ENCODE measurements at places on chromosomes 12 and 14.

- DNase-seq: no peak
These were observed 30.3 kb downstream of the CORO1C start for GRCh38 chr12:108700833-108701541.

GRCh38 chr12:46456356-46457334, 84.1 kb upstream of the SLC38A2 start:
- DNase-seq: no peak

- no peak for DNase-seq
These were observed 125.1 kb upstream of the GARIN6 start for GRCh38 chr12:99522456-99522855.

DNA sequence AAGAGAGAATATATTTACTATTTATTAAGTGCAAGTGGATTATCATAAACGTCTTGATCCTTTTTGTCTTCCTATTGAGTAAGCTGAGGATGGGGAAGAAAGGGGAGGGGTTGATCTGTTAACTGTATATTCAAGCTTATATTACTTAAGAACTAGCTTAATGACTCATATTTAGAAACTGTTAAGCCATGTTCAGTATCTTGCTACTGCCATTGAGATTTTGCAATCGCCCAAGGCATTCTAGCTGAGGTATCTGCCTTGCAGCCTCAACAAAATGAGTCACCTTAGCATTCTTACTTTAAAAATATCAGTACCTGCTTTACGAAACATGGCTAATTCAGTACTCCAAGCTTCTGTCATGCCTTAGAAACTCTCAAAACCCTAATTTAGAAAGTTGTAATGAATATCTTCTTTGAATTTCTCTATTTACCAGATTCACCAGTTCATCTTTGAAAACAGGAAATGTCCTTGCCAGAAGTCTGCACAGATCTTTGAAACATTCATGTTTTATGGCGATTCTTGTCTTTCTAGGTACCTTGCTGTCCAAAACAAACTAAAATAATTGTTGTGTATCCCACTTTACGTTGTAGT, 76.1 kb downstream of the ALG10B start:
- DNase-seq: no peak

DNA sequence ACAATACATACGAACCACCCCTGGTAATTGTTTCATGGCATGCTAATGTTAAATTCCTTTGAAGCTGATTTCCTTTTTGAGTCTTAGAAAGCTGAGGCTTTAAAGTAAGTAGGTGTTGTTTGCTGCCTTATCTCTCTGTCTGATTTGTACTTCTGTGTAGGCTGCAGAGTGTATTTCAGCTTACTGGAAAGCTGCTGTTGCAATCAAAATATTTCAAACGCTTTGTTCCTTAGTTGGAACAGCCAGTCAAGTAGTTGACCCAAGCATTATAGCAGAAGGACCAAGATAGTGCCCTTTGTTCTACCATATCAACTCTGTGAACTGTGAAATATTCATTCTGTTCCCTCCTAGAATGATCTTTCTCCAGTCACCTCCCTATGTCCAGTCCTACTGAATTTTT, 3.1 kb downstream of the PKP2 start:
- DNase-seq: no peak

GRCh38 chr12:56719056-56719455, 6.0 kb downstream of the NACA start:
- DNase-seq: no peak

DNA sequence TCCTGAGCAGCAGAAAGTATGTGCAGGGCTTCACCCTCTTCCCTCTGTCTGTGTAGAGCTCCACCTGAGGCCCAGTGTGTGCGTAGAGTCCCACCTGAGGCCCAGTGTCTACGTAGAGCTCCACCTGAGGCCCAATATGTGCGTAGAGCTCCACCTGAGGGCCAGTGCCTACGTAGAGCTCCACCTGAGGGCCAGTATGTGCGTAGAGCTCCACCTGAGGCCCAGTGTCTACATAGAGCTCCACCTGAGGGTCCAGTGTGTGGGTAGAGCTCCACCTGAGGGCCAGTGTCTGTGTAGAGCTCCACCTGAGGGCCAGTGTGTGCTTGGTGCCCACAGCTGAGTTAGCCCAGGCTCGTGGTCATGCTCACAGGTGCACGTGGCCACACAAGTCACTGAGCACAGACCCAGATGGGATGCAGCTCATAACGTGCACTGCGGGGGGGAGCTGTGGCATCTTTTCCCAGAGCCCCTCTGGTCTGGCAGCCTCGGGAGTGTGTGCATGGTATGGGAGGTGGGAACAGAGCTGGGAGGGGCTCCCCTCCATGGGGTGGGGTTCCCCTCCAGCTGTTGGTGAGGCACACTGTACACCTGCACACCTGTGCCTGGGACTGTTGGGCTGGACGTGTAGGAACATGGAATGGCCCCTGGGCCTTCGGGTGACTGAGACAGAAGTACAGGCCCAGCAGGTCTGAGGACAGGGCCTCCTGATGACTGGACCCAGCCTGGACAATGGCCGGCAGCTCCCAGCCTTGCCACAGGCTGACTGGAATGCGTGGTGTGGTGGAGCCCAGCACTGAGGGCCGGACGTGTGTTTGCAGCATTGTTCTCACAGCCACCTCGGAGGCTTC, 20.1 kb downstream of the PACS2 start:
- no peak for DNase-seq

DNA sequence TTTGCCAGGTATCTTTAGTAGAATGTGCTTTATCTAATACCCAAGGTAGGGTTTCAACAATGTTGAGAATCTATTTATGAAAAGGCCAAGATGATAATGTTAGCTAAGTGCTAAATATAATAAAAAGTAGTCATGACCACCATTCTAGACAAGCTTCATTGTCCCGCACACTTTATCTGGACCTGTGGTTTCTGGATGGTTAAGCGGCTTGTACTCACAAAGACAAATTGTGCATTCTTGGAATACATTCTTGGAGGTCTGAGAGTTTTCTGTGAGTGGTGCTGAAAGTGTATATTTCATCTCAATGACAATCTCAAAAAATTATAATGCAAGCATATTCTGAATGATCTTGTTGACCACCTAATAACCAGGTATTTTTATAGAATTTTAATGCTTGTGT, 646.9 kb downstream of the DIO2 start:
- DNase-seq: no peak

GRCh38 chr14:104499784-104500760, 79.5 kb upstream of the C14orf180 start:
- DNase-seq: no peak

DNA sequence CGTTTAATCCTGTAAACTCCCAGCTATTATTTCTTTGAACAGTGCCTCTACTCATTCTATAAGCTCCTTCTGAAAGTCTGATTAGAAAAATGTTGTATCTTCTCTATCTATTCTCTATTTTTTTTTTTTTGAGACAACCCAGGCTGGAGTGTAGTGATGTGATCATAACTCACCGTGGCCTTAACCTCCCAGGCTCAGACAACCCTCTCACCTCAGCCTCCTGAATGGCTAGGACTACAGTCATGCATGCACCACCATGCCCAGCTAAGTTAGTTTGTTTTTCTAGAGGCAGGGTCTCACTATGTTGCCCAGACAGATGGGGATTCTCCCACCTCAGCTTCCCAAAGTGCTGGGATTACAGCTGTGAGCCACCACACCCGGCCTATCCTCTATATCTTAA, 66.6 kb downstream of the RPS6KA5 start:
- DNase-seq: no peak

DNA sequence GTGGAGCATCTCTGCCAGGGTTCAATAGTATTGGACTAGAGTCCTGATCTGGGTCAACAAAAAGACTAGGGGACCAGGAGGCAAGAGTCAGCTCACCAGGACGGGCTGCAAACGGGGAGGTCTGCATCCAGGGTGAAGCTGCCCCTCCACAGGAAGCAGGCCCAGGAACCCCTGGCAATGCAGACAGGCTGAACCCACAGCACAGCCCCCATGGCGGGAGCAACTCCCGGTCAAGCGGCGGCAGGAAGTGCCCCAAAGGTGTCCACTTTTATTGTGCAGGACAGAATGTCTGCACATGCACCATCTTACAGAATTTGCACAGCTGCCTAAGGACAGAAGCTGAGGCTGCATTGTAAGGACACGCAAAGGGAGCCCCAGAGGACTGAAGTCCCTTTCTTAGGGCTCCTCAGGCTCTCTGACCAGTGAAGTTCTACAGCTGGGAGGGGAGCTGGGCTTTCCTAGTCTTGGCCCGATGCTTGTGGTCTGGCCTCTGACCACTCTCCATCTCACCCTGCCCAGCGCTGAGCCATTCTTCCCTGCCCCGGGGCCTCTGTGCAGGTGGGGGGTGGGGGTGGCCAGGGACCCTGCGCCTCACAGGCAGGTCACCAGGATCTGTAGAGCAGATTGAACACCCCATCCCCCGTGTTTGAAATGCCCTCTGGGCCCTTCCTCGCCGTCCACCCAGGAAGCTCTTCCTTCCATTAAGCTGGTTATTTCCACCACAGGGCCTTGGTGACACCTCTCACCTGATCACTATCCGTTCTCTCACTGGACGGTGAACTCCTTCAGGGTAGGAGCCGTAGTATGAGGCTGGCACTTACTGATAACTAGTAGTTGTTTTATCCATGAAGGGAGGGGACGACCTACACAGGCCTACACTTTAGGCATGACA, 75.9 kb downstream of the NINJ2 start:
- DNase-seq: no peak

DNA sequence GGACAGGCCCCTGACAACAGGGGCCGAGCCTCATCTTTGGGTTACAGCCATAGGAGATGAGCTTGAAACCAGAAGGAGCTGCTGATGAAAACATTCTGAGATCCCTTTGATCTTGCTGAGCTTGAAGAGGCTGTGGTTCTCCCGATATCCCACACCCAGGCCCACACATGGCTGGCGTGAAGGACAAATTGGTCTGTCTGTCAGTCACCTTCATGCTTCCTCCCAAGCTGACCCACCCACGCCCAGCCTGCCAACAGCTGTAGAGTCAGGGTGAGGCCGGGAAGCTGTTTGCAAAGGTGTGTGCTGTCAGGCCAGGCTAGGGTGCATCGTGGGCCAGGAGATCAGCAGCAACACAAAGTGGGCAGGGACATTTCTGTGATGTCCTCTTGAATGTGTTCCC, 43.2 kb downstream of the FZD10 start:
- DNase-seq: no peak

GRCh38 chr12:71303199-71303598, 136.4 kb upstream of the LGR5 start:
- DNase-seq: no peak

GRCh38 chr12:96036765-96037455, 1.5 kb upstream of the LTA4H start:
- no peak for DNase-seq

DNA sequence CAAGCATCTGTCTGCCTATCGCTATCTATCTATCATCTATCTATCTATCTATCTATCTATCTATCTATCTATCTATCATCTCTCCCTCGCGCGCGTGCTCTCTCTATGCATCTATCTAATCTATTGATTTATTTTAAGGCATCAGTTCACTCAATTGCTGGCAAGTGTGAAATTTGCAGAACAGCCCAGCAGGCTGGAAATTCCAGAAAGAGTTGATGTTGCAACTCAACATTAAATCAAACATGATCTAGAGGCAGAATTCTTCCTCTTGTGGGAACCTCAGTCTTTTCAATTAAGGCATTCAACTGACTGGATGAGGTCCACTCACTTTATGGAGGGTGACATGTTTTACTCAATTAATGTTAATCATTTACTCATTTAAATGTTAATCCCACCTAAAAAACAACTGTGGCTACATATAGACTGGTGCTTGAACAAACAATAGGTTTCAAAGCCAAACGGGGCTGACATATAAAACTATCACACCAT, 1210.8 kb downstream of the GALC start:
- DNase-seq: no peak

GRCh38 chr14:96584199-96584906, 82.2 kb downstream of the PAPOLA start:
- no peak for DNase-seq

DNA sequence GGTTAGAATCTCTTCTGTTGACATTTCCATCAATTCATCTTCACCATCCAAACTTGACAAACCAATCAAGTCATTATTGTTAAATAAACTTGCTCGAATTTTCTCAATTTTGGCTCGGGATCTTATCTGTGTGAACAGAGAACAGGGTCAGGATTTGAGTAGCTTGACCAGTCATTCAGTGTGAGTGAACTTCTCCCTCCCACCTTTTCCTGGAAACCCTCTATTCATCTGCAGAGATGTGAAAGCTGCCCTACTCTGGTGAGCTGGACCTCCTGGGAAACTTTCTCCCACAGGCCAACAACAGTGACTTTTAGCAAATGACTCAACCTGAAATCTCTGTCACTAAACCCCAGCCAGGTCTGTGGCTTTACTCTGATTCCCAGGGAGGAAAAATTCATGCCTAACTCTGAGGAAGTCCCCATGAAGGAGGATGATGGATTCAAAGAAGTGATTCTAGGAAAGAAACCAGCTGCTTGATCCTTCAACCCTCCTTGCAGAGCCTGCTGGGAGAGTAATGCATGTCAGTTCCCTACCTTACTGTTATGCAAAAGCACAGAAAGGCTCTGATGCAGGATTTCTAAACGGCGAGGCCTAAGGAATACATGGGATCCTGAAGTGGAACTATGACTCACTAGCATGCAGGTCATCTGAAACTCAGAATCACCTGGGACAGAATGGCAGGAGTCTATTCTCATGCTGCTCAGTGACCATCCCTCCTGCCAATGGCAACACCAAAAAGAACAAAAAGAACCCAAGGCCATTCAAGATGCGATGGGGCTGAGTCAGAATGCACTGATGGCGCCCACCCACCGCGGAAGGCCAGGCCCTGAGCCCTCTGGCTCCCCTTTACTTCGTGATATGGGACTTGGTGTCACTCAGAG, 58.0 kb downstream of the TRAFD1 start:
- no peak for DNase-seq

Measured in AG04450 (cell line).